Muscle of arm (tissue), 14 donors: ENCODE measurements at places on chromosomes 6 and 20.

DNA sequence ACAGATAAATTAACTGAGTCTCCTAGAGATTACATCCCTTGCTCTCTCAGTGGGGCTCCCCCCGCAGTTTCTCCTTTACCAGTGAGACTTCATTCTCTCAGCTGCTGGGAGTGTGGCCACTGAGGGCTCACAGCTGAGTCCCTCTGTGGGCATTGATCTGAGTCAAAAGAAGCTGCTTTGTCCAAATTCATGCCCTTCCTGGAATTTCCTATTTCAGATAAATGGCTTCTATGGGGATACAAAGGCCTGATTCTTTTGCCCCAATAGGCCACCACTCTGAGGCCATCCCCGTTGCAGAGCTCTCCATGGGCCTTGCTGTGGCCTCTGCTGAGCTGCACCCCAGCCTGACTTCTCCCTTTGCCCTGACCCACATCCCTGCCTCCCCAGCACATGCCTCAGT, 10.0 kb downstream of the CST5 start:
- DNase-seq, result no peak

GRCh38 chr6:108157981-108158525, 7.8 kb upstream of the NR2E1 start:
- DNase-seq, result no peak

- no peak for DNase-seq
Measured at GRCh38 chr20:41176711-41177552, 39.6 kb downstream of the PLCG1 start.

- DNase-seq, result no peak
Measured at GRCh38 chr6:8506126-8506525, 70.8 kb upstream of the SLC35B3 start.

- peak; percentile 66 for DNase-seq
Measured at GRCh38 chr20:53943522-53944291, 126.7 kb downstream of the BCAS1 start.

- DNase-seq, result no peak
Measured at GRCh38 chr20:64050261-64051032, 1.0 kb upstream of the SOX18 start.

DNA sequence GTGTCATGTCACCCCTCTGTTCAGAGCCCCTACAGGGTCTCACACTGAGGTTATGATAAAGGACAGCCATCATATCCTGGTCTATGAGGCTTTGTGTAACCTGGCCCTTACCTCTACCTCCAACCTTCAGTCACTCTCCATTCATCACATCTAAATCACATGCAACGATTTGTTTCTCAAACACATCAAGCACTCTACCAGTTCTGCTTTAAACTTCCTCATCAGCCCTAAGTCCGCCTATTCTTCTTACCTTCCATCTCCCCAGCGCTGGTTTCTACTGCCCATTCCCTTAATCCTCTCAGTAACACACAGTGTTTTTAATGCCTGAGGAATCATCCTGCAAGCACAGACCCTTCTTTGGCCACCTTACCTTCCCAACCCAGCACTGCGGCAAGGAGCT, 17.9 kb upstream of the BACH2 start:
- no peak for DNase-seq

- peak; percentile 50 for DNase-seq
Measured at GRCh38 chr6:89412071-89413005, at the start of gene RRAGD. RRAGD (minus strand) TSS chr6:89412273; CDS start chr6:89411993, 280 bp downstream.

- no peak for DNase-seq
Measured at GRCh38 chr20:46619445-46619844, 31.8 kb downstream of the SLC13A3 start.

DNA sequence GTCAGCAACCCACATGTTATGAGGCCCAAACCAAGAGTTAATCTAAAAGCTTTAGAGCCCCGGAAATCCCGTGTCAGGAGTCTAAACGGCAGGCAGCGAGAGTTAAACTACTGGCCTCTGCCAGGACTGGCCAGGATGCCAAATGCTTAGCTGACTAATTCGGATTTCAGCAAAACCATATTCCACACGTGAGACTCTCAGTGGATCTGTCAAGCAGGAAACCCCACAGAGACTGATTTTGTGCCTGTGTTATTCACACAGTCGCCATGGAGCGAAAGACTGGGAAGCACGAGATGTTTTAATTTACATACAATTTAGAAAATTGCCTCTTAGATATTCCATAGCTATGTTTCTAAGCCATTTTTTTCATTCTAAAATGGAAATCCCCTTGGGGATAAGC, 152.9 kb downstream of the RNASET2 start:
- DNase-seq, result no peak

DNA sequence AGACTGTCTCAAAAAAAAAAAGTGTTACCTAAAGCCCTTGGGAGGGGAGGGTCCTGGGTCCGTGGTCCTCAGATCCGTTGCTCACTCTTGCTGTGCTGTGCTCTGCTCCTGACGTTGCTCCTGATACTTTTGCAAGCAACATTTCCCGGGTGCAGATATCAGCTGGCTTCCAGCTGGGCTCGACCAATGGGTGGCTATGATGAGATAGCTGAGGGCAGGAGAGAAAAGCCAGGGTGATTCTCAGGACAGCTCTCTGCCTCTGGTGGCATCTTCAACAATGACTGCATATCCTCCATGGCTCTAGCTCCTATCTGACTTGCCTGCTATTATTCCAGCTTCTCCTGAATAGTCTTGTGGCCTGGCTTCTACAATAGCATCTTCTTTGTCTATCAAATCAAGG, 134.5 kb downstream of the RPS12 start:
- DNase-seq, result no peak

- no peak for DNase-seq
Measured at GRCh38 chr20:59007665-59008511, 834 bp upstream of the CTSZ start.

- no peak for DNase-seq
Measured at GRCh38 chr6:13163161-13163944, 165.0 kb downstream of the TBC1D7 start.

DNA sequence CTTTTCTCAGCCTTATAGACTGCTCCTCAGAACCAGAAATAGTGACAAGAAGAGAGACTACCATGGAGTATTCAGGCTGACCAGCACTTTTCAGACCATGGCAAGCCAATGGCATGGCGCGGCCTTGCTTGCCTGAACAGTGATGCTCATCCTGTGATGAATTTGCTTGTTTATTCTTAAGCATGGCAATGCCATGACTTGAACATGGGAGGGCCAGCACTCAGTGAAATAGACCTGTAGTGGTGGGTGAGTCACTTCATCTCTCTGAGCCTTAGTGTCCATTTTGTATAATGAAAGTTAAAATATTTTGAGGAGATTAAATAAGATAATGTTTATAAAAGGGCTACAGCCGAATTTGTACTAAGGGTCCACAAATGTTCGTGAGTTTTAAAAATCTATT, 79.1 kb downstream of the LRRC1 start:
- no peak for DNase-seq

- no peak for DNase-seq
Measured at GRCh38 chr6:78492351-78493017, 374.9 kb upstream of the IRAK1BP1 start.

GRCh38 chr20:57582432-57583288, 21.8 kb downstream of the PCK1 start:
- DNase-seq, result peak; percentile 83

GRCh38 chr20:48287552-48288170, 502.4 kb upstream of the SULF2 start:
- DNase-seq, result no peak

DNA sequence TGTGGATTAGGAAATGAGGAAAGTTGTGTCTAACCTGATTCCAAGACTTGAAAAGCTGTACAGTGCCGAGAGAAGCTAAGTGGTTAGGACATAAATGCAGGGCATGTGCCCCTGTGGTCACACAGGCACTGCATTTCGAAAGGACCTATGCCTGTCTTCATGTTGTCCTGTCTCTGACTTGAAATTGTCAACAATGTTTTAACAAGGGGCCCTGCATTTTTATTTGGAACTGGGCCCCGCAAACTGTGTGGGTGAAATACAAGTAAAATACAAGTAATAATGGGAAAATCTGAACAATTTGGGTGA, 38.8 kb downstream of the MRS2 start:
- no peak for DNase-seq

DNA sequence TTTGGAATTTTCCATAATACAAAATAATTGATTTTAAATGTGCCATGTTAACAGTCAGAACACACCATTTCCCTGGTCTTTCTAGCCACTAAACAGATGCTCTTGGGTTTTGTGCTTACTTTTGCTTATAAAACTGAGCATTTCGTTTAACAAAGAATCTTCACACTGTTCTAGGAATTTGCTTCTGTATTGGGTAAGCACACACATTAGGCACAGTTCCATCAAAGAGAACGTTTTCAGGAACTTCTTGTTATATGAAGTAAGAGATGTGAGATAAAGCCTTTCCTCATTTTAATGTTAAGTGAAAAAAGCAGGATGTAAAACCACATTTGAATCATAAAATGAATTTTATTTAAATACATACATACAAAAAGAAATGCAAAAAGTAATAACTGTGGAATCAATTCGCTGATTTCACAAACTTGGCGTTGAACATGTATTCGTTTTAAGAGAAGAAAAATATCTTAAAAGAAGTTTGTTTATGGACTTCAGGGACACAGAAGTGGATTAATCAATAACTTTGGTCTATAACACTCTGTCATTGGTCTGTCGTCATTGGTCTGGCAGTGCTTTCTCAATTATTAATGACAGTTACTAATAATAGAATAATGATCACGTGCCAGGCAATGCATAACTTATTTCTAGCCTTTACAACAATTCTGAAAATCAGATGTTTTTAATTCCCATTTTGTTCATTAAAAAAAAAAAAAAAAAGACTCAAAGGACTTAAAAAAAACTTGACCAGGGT, 199.9 kb upstream of the PRDM1 start:
- no peak for DNase-seq

DNA sequence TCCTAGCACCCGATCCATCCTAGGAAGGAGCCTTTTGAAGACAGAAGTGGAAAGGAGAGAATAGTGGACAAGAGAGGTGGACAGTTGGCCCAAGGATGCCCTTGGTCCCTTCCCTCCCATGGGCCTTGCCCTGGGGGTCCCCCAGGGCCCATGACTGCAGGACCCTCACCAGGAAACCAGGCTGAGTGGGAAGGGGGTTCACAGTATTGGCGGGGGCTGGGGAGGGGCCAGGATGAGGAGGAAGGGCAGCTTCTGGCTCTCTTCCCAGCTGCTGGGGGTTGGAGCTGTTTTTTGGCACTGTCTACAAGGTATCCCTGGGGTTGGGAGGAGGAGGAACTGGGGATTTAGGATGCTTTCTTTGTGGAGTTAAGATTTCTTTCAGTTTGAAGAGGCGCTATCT, 4.0 kb upstream of the DSN1 start:
- DNase-seq, result no peak

DNA sequence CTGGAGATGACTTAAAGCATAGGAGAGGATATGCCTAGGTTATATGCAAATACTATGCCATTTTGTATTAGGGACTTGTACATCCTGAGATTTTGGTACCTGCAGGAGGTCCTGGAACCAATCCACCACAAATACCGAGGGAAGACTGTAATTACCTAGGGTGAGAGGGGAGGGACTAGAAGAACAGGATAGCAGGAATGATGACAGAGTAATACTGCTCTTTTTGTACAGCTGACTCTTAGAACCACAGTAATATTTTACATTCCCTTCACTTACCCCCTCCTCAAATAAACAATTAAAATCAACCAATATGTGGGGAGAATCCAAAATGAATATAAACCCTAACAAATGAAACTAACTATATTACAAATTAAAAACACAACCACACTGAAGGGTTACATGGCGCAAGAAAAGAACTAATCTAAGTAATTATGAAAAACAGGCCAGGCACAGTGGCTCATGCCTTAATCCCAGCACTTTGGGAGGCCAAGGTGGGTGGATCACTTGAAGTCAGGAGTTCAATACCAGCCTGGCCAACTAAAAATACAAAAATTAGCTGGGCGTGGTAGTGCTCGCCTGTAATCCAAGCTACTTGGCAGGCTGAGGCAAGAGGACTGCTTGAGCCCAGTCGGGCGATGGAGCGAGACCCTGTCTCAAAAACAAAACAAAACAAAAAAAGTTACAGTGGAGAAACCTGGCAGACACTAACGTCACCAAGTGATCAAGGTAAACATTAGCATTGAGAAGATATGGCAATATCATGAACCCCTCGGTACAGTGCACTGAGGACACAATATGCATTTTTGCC, 37.1 kb downstream of the MAP1LC3A start:
- DNase-seq, result no peak

DNA sequence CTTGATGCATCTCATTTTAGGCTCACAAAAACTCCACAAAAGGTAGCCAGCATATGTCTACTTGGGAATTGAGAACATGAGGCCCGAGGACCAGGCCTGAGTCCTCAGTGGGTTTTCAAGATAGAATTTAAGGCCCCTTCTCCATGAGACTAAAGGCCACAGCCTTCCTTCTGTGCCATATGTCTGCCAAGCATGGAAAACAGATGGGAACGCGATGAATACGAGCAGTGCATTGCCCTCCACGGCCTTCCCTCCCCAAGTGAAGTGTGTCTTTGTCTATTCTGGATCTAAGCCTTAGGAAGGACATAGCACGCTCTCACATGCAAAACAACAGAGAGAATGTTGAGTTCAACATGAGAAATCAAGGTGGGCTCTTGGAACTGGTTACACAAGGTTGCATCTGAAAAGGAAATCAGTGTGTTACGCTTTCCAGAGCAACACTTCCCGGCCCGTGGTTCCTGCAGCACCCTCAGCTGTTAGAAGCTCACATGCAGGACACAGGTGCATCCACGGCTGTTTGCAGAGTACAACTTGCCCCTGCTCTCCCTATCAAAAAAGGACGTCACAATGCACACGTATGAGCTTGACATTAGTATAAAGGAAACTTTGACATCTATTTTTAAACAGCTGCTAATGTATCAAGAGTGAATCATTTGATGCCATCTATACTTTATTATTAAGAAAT, 229.9 kb downstream of the NRN1 start:
- no peak for DNase-seq

- DNase-seq, result no peak
Measured at GRCh38 chr20:38127920-38128528, 37.0 kb downstream of the TGM2 start.

DNA sequence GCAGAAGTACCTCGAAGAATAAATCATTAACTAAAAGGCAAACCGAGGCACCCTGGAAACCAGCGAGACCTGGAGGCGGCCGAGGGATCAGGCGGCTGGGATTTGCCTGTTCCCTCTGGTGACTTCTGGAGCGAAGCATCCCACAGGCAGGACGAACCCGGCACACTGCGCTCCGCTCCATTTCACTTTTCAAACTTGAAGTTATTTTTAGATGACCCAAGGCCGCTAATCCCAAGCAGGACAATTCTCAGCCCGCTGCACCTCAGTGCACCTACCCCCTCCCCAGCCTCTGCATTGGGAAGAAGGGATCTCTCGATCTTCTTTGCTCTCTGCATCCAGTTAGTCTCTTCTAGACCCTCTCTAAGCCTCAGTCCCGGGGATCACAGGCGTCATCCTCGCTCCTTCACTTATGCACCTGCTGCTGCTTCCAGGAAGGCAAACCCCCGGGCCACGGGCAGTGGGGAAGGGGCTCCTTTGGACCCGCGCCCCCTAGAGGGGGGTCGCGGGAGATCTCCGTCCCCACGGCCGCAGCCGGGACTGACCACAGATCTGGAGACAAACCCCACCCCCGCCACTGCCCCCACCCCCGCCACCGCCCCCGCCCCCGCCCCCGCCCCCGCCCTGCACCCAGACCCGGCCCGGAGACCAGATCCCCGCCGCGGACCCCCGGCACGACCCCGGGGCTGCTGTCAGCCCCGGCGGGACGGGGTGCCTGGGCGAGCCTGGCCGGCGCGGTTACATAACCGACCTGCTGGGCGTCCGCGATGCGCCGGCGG, 636 bp downstream of the RCAN2 start:
- DNase-seq, result no peak
